Dorsolateral prefrontal cortex (tissue), 122 donors: ENCODE measurements at places on chromosomes 5 and 9.

- no peak for DNase-seq
Observed at GRCh38 chr9:107251756-107252322, 31.2 kb upstream of the RAD23B start.

GRCh38 chr5:59317023-59317773 lies 576.3 kb downstream of the PDE4D start:
- DNase-seq: no peak

DNA sequence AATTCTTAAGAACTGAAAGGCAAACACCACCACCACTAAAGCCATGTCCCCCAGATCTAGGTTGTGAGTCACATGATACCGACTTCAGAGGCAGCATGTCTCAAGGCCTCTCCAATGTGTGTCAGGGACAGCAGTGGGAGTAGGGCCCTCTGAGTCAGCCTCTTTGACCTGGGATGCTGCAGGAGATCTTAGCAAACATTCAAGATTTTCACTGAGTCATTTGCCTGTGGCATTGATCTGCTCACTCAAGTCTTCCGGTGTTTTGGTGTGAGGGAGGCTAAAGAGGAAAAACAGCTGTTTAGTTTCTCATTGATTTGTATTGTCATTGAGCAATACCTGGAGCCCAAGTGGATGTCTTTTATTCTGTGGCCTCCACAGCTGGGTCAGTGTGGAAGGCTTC lies 36.1 kb downstream of the TMC1 start:
- DNase-seq: no peak

DNA sequence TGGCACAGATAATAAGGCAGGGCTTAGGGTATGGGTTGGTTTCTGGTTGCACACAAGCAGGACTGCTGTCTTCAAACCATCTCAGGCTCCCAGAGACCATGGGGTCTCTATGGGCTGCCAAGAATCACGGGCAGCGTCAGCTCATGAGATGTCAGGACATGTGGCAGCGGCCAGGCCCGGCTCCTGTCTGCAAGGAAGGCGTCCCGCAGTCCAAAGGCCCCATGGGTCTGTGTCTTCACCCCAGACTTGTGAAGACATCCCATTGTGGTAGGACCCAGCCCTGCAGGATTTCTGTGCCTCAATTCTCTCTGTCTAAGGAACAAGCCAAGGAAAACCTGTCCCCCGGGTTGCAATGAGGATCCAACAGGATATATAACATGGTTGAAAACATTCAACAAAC lies 32.6 kb downstream of the IPPK start:
- no peak for DNase-seq

DNA sequence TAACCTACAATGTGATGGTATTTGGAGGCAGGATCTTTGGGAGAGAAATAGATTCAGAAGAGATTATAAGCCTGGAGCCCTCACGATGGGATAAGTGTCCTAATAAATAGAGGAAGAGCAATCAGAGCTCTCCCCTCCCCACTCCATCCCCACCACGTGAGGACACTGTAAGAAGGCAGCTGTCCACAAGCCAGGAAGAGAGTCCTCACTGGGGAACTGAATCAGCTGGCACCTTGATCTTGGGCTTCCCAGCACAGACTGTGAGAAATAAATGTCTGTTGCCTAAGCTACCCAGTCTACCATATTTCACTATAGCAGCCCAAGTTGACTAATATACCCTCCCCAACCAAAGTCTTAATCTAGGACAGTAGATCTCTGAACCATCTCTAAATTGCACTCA lies 118.1 kb downstream of the SUSD1 start:
- no peak for DNase-seq

DNA sequence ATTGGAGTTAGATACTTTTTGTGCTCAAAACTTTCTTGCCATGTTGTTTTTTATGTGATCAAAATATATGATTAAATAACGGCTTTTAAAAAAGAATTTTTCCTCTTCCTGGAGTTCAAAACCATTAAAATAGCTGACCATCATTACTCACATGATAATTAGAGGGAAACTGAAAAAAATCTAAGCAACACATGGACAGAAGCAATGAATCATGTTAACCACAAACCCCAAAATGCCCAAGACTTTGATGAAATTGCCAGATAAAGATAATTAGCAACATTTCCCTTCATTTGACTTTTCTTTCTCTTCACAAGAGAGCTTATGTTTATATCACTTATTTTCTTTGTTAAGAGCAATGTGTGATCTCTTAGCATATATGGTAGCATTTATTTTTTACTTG lies 1294.2 kb downstream of the EFNA5 start:
- DNase-seq: no peak

DNA sequence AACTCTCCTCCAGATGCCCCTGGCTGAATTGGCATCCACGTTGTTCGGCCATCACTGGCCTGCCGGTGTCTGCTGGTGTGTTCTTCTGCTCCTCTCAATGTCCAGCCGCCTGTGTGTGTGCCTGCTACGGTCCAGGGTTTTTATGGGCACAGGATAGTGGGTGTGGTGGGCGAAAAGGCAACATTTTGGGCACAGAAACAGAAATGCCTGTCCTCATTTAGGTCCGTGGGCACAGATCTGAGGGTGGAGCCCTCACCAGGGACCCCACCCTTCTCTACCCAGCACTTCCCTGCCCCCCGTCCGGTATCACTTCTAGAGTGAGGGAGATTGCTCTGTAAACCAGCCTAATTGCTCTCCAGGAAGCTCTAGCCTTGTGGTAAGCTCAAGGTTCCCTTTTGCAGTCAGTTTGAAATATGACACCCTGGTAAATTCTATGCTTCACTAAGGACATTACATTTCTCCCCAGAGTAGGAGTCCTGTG lies 410.1 kb downstream of the MAT2B start:
- DNase-seq: no peak

DNA sequence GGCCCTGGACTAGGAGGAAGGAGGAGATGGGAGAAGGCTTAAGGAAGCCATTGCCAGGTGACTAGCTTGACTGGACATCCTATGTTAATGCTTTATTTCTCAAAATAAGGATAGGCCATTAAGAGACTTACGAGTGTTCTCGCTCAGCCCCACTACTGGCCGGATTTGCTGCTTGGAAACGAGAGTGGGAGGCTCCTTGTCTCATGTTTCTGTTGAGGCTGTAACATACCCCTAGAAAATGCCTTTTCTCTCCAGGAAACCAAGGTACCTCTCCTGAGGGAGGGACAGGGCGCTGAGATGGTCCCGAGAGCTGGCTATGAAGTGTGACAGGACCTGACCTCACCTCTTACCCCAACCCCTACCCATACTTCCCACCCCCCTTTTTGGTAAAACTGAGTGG lies 60.0 kb downstream of the RALGPS1 start:
- DNase-seq: no peak

GRCh38 chr5:65144136-65144871 lies 337.4 kb downstream of the ADAMTS6 start:
- no peak for DNase-seq

DNA sequence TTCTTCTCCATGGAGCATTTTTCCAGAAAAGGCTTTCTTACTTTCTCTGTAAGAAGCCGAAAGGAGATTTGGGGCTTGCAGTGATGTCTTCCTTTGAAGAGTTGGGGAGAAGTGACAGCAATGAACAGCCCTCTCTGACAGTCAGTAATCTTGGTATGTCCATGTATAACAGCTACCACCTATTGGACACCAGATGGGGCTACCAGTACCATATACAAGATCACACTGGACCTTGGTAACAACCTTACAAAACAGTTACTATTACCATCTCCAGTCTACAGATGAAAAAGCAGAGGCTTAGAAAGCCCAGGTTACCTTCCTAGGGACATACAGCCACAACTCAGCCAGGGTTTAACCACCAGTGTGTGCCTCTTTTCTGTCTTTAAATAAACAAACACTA lies 272.7 kb upstream of the TRPC7 start:
- DNase-seq: no peak

DNA sequence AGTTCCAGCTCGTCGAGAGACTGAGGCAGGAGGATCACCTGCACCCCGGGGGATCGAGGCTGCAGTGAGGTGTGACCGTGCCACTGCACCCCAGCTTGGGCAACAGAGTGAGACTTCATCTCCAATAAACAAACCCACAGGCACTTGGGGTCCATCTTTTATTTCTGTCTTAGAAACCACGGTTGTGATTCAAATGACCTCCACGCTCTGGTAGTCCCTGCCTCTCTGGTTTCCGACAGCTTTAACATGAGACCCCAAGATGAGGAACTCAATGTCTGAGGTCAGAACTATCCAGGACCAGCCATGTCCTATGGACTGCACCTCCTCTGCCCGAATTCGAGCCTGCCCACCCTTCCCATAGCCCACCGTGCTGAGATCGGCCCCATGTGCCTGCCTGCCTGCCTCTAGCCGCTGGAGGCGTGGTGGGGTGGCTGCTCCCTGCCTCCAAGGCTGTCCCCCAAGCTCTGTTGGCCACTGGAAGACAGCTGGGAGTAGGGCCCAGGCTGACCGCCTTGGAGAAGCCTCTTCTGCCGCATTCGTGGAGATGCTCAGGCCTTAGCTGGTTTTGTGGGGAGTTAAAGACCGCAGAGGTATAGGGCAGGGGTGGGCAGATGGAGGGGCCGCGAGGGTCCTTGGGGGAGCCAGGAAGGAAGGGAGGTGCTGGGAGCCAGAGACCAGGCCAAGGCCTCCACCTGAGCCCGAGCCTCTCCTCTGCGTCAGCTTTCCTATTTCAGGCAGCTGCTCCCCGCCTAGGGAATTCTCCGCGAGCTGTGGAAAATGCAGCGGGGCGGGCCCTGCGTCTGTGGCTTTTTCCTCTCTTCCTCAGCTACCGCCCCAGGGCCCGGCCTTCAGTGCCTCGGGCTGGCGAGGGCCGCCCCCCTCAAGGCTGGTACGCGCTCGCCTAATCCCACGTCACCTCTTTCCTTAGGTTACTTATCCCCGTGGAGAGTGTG lies 6.9 kb upstream of the WDR5 start:
- DNase-seq: no peak

DNA sequence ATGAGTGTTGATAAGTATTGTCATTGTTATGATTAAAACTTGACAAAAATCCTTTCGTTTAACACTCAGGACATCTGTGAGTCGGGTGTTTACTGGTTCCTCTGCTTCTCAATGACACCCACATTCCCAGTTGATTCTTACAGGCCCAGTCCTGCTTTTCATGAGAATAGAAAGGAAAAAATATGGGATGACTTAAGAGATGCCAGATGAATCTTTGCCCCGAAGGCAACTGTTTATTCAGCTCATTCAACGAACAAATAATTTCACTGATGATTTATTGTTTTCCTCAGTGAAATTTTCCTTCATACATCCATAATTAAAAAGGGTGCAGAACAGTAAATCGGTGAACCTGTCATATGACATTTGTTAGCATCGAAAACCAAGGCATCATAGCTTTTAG lies 452.4 kb upstream of the WWC1 start:
- DNase-seq: no peak

DNA sequence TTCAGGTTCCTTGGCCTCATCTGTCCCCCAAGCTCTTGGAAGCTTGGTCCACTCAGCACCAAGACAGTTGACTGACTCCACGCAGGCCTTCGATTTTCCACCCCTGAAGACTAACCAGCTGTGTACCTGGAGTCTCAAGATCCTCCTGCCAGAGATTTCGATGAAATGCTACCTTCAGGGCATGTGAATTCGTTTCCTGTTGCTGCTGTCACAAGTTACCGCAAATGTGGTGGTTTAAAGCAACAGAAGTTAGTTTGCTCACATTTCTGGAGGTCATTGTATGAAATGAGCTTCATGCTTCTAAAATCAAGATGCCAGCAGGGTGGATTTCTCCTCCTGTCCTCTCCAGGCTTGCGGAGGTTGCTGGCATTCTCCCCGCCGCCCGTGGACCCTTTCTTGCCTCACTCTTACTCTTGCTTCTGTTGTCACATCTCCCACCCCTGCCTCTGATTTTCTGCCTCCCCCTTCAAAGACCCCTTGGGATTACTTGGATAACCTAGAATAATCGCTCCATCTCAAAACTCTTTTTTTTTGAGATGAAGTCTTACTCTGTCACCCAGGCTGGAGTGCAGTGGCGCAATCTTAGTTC lies 27.6 kb upstream of the RETREG1 start:
- DNase-seq: no peak

GRCh38 chr9:38126730-38127129 lies 57.7 kb upstream of the SHB start:
- no peak for DNase-seq

DNA sequence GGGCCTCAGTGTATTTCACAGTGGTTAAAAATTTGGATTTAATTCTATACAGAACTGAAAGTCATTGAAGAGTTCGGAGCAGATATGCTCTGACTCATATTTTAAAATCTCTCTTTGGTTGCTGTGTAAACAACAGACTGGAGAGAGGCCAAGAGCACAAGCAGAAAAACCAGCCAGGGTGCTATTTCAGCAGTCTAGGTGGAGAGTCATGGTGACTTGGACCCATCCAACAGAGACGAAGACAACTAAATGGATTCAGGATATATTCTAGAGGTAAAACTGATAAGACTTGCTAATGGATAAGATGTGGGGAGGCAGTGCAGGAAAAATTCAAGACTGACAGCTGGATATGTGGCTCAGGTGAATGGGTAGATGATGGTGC lies 168.9 kb downstream of the MAPKAP1 start:
- DNase-seq: no peak
